ENCODE measurements at places on chromosomes 12 and 14.

GRCh38 chr12:65411171-65411570 lies 132.7 kb downstream of the MSRB3 start:
- no peak for DNase-seq

GRCh38 chr12:88580051-88580871 lies at the start of gene KITLG:
Gene KITLG, minus strand, starts transcription at chr12:88580471. Its CDS starts 193 bp downstream, at chr12:88580278.
- DNase-seq: peak; percentile 80

GRCh38 chr12:18283831-18284230 lies 22.5 kb downstream of the PIK3C2G start:
- no peak for DNase-seq

DNA sequence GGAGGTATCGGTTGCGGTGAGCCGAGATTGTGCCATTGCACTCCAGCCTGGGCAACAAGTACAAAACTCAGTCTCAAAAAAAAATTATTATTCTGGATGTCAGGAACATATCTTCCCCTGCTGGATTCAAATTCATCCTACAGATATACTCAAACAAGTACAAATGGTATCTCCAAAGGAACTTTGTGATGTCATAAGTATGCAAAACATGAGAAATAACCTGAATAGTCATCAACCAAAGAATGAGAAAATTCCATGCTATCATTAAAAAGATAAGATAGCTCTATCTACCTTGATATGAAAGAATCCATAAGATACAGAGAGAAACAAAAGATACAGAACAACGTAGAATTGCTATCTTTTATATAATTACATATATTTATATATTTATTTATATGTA lies 67.7 kb downstream of the EEA1 start:
- DNase-seq: no peak

GRCh38 chr14:42277840-42278239 lies 671.2 kb downstream of the LRFN5 start:
- no peak for DNase-seq

- DNase-seq: no peak
Observed at GRCh38 chr14:71591929-71592328, 340.3 kb upstream of the RGS6 start.

GRCh38 chr14:102120888-102121287 lies 18.8 kb upstream of the WDR20 start:
- no peak for DNase-seq

- peak; percentile 40 for DNase-seq
Observed at GRCh38 chr14:104461676-104462449, 117.7 kb upstream of the C14orf180 start.

DNA sequence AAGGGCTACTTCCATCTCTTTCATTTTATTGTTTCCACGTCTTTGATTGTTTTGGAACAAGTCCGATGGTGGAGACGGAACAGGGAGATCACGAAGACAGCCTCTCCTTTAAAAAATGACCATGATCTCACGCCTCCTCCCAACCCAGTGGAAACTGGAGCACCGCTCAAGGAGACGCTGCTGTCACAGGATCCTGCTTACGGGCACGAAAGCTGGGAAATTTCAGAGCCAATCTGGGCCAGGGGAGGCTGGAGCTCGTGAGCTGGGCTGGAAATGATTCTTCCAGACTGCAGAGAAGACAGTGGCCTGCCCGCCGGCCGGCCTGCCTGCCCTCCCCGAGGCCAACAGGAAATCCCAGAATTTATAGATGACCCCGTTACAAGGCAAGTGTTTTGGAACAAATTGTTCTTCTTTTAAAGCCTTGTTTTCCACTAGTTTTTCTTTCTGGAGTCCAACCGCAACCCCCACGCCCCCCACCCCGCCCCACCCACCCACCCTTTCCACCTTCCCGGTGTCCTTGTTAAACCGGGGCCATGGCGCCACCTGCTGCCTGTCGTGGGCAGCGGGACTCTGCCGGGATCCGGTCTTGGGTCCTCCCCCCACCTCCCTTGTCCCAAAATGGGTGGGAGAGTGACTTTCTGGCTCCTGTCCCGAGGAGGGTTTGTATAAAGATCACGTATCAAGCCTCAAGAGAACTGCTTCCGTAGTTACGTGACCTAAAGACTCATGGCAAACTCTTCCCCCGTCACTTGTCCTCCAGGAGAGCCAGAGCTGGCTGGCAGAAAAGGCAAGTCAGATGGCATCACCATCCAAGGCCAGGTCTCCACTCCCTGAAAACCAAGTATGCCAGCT lies 40.3 kb downstream of the MAP1LC3B2 start:
- peak; percentile 80 for DNase-seq

DNA sequence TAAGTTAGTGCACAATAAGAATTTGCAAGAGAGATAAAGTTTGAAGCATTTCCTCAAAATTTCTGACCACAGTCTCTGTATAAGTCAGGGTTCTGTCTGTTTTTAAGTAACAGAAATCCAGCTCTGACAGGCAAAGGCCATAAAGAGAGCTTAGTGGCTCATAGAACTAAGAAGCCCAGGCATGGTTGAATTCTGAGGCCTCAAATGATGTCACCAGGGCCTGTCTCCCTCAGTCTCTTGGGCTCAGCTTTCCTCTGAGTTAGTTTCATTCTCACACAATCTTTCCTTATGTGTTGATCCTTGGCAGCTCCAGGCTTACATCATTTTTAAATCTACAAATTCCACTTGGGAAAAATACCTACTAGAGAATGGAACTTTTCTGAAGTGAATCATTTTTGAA lies 173.4 kb upstream of the ATP2B1 start:
- DNase-seq: no peak

- no peak for DNase-seq
Observed at GRCh38 chr12:61367281-61367785, 892.9 kb upstream of the USP15 start.

DNA sequence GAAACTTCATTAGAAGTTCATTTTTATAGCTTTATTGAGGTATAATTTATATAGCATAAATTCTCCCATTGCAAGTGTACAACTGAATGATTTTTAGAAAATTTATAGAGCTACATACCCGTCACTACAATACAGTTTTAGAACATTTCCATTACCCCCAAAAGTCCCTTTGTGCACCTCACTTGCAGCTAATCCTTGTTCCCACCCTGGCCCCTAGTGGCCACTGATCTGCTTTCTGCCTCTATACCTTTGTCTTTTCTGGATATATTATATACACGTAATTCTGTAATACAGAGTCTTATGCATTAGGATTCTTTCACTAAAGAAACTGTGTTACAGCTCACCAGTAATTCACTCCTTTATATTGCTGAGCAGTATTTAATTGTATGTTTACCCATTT lies 145.1 kb upstream of the DIO2 start:
- DNase-seq: no peak

DNA sequence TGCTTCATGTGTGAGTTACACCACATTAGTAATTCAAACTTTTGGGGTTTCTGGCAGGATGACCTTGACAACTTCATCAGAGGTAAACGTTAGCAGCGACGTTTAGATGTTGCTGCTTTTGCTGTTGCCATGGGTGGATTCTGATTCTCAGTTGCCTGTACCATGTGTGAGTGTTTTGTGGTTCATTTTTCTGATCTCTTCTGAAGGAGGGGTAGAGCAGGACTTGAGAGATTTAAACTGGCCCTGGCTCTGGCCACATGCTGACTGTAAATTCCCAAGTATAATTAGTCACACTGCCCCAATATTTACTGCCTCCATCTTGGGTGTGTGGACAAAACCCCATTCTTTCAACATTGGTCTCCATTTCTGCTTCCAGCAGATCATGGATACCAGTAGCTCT lies 110.4 kb downstream of the ETV6 start:
- no peak for DNase-seq

GRCh38 chr12:2769866-2770533 lies 24.8 kb upstream of the FKBP4 start:
- no peak for DNase-seq

DNA sequence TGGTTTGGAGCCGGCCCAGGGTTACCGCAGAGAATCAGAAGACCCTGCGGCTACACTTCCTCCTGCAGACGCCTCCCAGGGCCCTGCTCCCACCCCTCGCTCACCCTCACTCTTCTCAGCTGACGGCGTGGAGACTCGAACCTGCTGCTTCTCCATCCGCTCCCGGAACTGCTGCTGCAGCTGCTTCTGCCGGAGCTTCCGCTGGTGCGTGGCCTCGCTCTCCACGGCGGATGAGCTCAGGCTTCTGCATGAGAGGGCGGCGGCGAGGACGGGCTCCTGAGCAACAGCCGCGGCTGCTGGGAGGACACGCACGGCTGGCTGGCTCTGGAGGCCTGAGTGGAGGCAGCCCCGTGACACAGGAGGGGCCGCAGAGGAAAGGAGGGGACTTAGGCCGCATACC lies 33.3 kb downstream of the RAD52 start:
- no peak for DNase-seq

DNA sequence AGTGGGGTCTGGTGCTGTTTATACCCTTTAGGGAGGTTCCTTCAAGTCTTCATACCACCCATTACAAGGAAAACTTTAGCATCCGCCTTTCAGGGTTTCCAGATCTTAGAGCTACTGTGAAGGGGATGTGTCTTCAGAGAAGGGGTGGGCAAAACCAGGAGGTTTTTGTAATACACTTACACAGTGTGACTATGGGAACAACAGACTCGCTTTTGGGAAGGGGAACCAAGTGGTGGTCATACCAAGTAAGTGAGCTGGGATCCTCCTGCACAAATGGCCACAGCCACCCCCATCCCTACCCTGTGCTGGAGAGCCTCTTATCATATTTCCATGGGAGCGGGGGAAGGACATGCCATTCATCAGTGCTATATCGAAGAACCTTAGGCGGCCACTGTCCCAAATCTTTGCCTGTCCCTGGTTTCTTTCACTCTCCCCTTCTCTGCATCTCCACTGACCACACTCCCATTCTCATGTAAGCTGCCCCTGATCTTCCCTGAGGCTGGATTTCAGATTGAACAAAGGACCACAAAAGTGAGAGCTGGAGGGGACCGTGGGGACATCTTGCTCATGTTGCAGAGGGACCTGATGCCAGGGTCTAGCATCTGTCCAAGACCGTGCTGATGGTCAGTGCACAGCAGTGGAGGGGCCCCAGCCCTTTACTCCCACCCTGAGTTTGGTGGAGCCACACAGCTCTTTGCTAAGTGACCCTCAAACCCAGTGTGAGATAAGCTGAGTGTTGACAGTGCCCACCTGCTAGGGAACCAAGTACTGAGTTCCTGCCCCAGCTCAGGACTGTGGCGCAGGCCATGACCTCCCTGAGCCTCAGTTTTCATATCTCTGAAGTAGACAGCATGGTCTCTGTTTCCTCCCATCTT lies 51.4 kb downstream of the DAD1 start:
- no peak for DNase-seq

DNA sequence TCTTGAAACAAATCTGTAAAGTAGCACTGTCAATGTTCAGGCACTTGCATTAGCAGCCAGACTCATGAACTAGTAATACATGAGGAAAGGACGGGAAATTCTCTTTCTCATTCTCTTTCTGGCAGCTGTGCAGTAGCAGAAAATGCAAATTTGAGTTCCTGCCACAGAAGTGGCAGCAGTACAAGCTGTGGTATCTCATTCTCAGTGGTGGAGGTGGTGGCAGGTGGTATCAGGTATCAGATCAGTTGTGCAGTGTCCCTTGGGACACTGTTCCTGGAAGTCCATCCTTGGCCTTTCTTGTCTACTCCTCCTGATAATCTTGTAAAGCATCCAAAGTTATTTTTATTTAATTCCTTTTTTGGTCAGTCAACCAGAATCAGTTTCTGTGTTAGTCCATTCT lies 103.0 kb downstream of the C12orf42 start:
- DNase-seq: no peak

DNA sequence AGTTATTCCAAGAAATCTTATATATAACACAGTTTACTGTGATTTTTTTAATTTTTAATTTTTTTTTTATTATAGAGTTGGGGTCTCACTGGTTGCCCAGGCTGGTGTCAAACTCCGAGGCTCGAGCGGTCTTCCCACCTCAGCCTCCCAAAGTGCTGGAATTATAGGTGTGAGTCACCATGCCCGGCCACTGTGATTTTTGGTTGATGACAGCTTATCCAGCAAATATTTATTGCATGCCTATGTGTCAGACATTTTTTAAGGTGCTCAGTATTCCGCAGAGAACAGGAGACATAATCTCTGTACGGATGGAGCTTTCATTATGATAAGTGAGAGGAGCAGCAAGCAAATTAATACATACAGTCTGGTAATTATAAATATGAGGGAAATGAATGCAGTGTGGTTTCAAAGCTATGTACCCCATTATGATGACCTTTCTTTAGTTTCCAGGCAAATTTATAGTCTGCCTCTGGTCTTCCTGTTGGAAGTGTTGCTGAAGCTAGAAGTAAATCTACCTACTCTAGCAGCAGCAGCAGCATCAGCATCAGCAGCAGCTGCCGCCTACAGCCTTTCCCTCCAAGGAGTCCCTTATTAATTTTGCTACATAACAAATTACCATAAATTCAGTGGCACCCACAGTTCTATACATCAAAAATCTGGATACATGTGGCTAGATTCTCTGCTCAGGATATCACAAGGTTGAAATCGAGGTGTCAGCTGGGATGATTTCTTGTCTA lies 32.3 kb downstream of the FRS2 start:
- DNase-seq: no peak

DNA sequence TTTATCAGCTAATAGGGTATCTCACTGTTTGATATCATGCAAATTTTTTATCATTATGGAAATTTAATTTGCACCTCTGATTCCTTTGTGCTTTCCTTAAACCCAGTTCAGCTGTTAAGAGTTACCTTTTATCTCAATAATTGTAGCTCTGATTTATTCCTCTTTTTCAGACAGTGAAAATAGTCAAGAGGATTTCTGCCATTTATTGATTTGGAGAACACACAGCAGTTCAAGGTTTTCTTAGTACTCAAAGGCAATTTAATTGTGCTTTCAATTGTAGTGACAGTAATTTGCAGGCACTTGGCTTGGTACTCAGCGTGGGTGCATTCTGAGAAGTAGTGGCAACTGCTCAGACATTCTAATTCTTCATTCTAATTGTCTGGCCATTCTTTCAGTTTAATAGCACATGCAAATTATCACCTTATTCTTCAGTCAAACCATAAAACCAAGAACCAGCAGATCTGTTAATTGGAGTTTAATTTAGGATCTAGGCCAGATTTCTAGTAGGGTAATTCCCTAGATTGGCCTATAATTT lies 709.3 kb downstream of the RPS29 start:
- no peak for DNase-seq

DNA sequence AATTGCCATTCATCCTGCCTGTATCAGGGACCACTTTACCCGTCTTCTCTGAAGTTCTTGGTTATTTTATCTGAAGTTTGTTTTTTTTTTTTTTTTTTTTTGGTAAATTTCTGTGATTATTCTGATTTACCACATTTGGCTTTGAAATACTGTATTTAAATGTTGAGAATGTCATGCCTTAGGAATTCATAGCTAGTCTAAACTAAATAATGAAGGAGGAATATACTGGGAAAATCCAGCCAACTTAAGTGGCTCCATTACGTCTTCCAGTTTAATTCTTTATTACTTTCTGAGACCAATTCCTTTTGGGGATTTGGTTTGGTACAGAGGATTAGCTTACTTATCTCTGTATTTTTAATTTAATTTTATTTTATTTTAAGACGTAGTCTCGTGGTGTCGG lies 60.3 kb upstream of the KCNMB4 start:
- DNase-seq: no peak

DNA sequence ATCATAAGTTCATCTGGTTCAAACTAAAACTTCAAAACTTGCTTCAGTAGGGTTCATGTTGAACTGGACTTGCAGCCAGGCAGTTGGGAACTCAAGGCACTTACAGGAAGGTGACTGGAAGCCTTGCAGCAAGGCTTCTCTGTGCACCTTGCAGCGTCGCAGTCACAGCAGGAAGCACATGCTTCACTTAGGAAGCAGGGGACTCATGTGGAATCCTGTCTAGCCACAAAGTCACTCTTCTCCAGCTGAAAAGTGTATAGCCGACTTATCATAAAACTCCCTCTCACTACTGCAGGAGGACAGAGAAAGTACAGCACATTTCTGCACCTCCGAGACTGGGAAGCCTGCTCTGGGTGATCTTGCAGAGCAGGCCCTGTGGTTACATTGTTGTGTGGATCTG lies 114.0 kb upstream of the PRB2 start:
- DNase-seq: no peak

Data from HEK293T (cell line).